Fibroblast of villous mesenchyme (primary cell): ENCODE measurements at places on chromosomes 5 and 9.

GRCh38 chr5:15746833-15747232 is 246.9 kb downstream of the FBXL7 start:
- no peak for DNase-seq

GRCh38 chr9:131839281-131840084 is 99.6 kb upstream of the RAPGEF1 start:
- DNase-seq, result peak; percentile 51

DNA sequence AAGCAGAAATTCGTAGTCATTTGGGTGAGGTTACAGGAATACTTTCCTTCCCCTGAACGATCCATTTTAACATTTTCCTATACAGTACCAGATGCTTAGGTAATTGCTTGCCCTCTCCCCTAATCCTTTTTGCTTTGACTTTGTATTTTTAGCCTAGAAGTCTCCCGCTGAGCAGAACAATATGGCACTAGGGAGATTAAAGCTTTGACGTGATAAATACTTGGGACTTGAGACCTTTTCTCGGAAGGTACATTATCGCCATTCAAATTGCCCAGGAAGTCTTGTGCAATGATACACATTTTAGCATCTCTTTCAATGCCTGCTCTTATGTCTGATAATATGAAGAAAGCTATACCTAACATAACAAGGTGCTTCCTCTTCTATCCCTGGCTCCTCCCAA is 22.9 kb upstream of the SPATA31C2 start:
- no peak for DNase-seq

- DNase-seq, result peak; percentile 59
Observed at GRCh38 chr9:137762414-137763061, 115.0 kb upstream of the CACNA1B start.

- peak; percentile 33 for DNase-seq
Observed at GRCh38 chr5:37437711-37438110, 58.6 kb downstream of the WDR70 start.

- DNase-seq, result no peak
Observed at GRCh38 chr5:87405472-87406155, 7.1 kb downstream of the CCNH start.

GRCh38 chr9:5265939-5266338 is 34.7 kb downstream of the INSL4 start:
- no peak for DNase-seq

GRCh38 chr5:55638455-55638854 is 73.7 kb downstream of the SLC38A9 start:
- peak; percentile 72 for DNase-seq

DNA sequence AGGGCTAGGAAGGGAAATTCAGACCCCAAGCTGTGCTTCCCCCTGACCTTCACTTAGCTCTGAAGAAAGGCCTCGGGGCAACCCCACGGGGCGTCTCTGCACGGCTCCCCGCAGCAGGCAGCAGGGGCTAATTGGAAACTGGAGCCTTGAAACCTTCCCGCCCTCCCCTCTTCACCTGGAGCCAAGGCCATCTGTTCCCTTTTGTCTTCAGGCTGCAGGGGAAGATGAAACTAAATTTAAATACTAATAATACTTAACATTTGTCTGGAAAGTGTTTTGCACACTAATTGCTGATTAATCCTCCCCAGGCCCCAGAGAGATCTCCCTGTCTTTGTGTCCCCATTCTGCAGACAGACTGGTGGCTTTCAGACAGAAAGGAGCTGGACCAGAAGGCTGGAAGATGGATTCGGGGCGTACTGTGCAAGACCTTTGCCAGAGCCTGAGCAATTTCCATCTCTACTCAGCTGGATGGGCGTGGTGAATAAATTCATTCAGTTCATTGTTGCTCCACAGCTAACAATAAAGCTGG is 34.1 kb upstream of the CPLX2 start:
- no peak for DNase-seq

DNA sequence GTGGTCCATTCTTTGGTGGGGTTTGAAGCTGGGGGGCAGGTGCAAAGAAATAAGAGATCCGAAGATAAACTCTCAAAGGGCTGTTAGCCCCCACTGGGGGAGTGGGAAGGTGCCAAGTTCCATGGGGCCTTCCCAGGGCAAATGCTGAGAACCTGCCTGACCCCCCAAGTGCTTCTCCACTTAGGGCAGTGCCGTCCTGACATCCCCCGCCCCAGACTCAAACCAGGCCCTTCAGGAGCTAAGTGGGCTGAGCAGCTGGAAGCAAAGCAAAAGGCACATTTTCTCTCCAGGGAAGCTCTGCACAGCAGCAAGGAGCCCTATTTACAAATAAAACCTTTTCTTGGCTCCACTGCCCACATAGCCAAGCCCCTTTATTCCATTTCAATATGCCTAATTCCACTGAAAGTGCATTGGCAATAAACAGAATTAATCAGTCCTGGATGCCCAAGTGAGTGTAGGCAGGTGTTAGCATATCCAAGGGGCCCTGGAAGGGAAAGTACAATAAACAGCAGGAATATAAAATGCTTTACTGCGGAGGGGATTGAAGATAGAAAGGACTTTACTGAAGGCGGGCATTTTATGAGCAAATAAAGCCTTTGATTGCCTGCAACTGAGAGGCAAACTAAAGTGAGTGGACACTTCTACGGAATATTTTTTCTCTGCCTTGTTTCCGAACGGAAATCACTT is 44.6 kb downstream of the WHRN start:
- no peak for DNase-seq
